ENCODE measurements at places on chromosomes 12 and 14.

DNA sequence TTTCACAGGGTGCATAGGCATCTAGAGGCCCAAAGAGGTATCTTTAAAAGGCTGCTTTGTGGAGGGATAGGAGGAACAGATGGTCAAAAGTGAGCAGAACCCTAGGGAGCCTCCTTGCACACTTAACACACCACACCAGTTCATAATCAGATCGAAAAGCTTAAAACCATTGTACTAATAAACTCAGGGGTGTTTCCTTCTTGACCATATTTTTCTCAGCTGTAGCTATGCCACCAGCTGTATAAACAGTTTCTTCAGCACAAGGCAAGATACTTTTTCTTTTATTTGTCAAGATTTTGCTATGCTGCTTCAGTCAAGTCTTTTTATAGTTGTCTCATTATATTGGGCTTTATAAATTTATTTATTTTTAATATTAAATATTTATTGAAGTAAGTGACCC, 88.7 kb downstream of the RIC8B start:
- no peak for DNase-seq

DNA sequence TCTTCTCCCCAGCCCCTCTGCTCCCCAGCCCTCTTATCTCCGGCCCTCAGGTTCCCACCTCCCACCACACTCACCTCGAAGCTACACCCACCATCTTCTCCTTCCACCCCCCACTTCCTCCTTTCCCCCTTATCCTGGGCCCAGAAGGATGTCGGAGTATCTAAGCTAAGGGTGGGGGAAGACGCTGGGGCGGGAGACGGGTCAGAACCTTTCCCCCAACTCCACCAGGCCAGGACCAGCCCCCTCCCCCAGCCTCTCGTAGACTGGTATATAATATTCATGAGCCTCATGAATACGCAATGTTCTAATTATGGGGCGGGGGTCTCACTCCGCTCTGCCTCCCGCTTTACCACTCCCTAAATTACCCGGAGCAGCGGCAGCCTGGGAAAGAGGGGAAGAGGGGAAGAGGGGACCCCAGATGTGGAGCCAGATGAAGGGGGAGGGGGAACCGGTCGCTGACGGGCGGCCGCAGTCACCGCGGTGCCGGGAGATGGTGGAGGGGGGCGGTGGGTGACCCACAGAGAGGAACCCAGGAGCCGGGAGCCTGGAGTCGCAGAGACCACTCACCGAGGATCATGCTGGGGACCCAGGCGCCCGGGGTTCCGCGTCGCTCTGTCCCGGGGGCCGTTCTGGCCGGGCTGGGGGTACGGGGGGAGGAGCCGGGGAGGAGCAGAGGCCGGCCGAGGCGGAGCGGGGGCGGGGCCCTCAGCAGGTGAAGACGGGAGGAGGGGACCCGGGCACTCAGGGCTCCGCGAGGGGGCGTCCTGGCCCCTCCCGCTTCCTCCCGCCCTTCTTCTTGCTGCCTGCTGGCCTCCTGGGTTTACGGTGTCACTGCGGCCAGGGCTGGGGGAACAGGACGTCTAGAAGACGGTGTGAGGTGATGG, 6.4 kb upstream of the ZNF385A start:
- DNase-seq, result peak; percentile 75

DNA sequence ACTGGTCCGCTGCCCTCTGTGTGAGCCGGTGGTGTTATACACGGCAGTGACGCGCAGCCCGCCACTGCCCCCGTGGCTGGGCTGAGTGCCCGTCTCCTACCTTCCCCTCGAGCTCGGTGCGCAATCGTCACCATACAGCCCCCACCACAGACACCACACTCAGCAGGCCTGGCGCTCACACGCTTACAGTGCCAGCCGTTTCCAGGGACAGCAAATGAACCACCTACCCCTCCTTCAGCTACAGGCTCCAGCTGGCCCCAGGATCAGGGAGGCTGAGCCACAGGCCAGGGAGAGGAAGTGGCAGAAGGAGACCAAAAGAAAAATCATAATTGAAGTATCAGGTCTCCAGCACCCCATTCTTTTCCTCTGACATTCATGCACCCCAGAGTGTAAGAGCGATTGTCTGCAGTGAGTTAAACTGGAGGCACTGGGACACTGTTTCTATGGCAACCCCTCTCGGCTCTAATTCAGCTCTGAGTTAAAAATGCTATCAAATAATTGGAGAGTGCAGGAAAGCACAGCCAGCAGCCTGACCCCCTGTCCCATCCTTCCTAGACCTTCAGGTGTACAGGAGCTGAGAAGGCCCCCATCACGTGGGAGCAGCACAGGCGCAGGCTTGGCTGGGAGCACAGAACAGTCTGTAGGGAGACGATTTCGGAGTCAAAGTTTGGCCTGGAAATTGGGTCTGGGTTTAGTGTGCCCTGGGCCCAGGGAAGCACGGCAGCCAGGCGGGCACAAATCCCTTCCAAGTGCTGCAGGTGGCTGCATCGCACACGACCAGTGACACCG, 18.0 kb downstream of the LRTM2 start:
- DNase-seq, result no peak

DNA sequence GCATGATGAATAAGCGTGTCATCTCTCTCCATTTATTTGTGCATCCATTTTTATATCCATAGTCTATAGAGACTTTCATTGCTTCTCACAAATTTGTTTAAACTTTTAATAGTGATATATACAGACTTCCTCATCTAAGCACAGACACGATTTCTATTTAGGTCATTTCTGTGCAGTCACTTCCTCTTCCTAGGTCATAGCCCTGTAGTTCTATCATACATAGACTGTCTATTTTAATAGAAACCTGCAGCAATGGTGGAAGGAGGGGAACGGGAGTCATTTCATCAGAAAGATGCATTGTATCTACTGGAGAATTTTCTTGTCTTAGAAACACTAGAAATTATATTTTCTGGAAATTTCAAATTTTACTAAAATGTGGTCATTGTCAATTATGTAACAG, 133.4 kb upstream of the FGD4 start:
- DNase-seq, result no peak

DNA sequence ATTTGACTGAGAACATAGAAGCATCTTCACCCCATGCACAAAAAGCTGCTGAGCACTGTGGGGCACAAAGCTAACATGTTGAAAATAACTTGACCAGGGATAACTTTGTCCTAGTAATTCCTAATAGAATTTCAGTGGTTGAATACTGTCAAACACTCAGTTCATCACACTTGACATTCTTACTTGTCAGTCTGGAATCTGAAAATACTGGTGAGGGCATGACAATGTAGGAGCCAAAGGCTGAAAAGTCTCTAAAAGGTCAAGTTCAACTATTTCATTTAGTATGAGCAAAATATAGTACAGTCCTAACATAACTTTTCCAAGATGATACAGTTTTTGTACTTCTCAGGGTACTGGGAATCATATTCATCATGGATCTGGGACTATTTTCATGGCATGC, 504.4 kb upstream of the LMO3 start:
- peak; percentile 53 for DNase-seq

DNA sequence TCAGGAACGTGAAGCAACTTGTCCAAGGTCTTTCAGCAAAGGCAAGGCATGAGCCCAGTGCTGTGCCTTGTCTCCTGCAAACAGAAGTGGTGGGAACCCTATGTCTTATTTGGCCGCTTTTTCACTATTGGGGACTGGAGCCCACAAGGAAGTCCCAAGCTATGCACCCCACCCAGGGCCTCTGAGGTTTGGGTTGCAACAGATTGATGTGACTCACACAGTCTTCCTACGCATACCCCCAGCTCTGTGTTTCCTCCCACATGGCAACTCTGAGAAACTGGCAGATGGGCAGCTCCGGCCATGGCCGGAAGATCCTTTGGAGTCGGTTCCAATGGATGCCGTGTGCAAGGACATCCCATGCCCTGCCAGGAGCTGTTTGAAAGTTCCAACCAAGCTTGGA, 28.3 kb upstream of the CMKLR1 start:
- no peak for DNase-seq

- no peak for DNase-seq
Observed at GRCh38 chr14:94805680-94806288, 35.9 kb upstream of the GSC start.

- DNase-seq, result peak; percentile 29
Observed at GRCh38 chr12:31519511-31519910, 71.4 kb downstream of the DENND5B start.

DNA sequence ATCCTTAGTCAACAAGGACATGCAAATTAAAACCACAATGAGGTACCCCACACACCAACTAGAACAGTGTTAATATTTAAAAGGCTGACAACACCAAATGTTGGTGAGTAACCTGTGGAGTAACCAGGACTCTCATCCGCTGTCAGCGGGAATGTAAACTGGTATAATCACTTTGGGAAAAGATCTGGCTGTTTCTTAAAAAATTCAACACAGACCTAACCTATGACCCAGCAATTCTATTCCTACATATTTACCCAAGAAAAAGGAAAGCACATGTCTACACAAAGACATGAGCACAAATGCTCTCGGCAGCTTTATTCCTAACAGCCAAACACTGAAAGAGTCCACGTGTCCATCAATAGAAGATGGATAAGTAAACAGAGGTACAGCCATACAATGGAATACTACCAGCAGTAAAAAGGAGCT, 26.6 kb downstream of the NRDE2 start:
- DNase-seq, result no peak

GRCh38 chr12:121443911-121444841, 44.3 kb downstream of the RNF34 start:
- DNase-seq, result no peak

DNA sequence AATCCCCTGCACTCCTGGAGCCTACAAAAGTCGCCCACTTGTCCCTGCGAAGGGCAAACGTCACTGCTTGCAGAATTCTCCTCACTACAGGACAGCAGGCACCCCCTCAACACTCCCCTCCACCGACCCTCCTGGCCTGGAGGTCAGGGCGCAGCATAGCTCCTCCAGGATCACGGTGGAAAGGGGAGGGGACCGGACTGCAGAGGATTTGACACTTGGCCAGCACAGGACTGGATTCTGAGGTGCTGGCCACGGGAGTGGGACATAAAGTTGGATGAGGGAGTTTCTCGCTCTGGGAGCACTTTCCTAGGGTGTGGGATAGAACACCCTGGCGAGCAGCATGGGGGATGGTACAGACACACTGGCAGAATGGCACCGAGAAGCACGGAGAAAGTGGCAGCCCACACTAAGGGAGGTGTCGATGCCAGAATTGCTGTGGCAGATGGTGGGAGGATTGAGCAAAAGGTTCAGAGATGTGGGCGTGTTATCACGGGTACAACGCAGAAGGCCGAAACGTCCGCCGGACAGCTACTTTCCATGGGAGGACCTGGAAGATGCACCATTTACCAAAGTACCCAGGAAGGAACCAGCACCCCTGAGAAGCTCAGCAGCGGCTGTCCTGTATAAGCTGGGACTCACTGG, 51.4 kb upstream of the DIO3 start:
- DNase-seq, result no peak

DNA sequence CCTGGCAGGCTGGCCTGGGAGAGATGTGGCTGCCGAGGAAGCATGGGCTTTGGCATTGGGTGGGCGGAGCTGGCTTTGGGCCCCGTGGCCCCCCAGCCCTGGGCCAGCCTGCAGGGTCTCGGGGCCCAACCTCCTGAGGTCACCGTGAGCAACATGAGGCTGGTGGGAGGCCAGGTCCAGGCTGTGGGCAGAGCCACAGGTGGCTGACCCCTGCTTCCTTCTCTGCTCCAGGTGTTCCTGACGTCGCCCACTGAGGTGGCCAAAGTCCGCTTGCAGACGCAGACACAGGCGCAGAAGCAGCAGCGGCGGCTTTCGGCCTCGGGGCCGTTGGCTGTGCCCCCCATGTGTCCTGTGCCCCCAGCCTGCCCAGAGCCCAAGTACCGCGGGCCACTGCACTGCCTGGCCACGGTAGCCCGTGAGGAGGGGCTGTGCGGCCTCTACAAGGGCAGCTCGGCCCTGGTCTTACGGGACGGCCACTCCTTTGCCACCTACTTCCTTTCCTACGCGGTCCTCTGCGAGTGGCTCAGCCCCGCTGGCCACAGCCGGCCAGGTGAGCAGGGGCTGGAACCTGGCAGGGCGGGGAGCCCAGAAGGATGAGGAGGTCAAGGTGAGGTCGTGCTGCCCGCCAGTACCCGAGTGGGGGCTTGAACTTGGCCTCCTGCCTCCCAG, 5.5 kb downstream of the SLC25A47 start:
- DNase-seq, result no peak

- no peak for DNase-seq
Observed at GRCh38 chr14:69711881-69712560, 54.9 kb upstream of the SRSF5 start.

- DNase-seq, result peak; percentile 55
Observed at GRCh38 chr14:29926701-29927375, 809 bp downstream of the PRKD1 start.

DNA sequence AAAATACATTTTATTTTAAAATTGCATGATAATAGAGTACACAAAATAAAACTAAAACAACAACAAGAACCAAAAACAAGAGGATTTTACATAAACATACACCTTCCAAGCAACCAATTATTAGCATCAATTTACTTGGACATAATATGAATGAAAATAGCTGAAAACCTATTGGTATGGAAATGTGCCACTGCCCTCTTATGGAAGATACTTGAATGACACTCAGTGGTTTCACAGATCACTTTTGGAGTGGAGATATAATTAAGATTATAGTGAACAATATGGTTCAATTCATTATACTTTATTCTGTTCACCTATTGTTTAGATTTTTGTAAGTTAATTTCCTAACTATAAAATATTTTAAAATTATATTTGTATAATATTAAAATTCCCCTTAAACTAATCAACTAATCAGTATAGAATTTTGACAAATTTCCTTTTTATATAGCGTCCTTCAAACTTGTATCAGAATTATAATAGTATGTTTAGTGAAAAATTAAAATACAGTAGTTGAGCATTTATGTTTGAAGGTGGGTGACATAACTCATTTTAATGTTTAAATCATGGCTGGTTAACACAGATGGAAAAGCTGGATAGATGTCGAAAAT, 70.1 kb downstream of the SLC6A15 start:
- DNase-seq, result peak; percentile 73

- no peak for DNase-seq
Observed at GRCh38 chr14:51079085-51079484, 15.8 kb downstream of the TRIM9 start.

DNA sequence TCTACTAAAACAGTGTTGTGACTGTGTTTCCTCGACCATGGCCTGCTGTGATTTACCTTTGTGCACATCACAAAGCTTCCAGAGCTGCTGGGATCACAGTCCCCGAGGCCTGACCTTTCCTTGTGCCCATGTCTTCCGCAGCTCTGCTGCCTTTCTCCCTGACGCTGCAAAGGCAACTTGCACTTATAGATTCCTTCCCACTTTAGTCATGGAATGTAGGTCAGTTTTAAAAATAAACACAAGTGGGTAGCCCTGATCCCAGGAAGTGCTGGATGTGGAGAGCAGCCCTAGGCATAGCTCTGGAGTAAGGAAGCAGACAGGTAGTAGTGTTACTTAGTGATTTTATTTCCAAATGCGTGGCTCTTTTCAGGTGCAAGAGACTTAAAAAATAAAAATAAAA, 825.7 kb downstream of the AACS start:
- no peak for DNase-seq

GRCh38 chr12:106791531-106791930, 17.0 kb downstream of the RIC8B start:
- no peak for DNase-seq

- no peak for DNase-seq
Observed at GRCh38 chr12:106329231-106329982, 26.9 kb downstream of the TCP11L2 start.

Measured in ACHN (cell line).